Activated CD4-positive, alpha-beta T cell treated with anti-CD3 and anti-CD28 coated beads, Interleukin-2, amount 50 U/mL, for 24 hours (primary cell): ENCODE measurements at places on chromosomes 4 and X.
A peak's percentile ranks its signal among the peaks of the same experiment; 100 is the strongest.

DNA sequence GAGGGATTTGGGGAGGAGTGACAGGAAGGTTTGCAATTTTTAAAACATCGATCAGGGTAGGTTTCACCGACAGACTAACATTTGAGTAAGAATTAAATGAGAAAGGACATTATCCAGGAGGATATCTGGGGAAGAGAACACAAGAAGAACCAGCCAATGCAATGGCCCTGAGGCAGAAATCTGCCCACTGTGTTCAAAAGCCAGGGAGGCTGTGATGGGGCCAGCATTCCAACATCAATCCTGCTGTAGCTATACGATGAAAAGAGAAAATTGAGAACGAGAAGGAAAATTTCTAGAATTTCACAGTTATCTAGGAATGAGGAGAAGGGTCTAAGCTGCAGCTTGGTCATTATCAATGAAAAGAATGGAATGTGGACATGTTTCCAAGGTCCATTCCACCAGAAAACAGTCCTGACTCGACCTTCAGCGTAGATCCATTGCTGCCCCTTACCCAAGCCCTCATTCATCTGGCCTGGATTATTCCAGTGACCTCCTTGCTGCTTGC lies 84.4 kb downstream of the APBB2 start:
- no peak for DNase-seq

DNA sequence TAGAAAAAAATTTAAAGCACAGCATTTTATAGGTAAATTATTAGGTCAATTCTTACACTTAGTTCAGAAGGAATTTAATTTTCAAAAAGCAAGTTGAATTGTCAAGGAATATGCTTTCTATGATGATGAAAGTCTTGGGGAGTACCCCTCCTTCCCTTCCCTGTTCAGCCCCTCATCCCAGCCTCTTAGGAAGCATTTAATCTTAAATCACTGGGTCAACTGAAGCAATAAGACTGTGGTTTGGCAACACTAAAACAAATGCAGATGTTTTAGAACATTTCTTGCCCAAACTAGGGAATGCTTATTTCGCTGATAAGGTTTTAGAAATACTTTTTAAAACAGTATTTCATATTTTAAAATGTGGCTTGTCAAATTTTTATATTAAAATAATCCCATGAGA lies 19.1 kb upstream of the ARSJ start:
- no peak for DNase-seq

- DNase-seq, result no peak
Observed at GRCh38 chr4:70908993-70909556, 6.9 kb downstream of the MOB1B start.

DNA sequence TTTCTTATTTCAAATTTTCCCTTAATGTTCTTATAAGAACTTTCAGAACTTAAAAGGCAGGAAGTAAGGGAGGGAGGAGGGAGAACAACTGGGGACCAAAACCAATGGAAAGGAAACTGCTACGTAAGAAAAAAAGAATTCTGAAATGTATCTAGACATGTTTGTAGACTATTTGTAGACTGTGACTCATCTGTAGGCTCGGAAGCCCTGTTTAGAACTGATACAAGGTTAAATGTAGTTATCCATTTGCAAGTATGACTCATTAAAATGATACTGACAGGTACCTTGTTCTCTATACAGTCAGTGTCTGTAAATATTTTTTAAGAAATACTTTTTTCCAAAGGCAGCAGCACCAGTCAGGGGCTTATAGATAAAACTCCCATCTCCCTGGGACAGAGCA lies 202.0 kb downstream of the DHX15 start:
- DNase-seq, result no peak

GRCh38 chrX:39886282-39886681 lies 211.5 kb downstream of the BCOR start:
- DNase-seq, result no peak

DNA sequence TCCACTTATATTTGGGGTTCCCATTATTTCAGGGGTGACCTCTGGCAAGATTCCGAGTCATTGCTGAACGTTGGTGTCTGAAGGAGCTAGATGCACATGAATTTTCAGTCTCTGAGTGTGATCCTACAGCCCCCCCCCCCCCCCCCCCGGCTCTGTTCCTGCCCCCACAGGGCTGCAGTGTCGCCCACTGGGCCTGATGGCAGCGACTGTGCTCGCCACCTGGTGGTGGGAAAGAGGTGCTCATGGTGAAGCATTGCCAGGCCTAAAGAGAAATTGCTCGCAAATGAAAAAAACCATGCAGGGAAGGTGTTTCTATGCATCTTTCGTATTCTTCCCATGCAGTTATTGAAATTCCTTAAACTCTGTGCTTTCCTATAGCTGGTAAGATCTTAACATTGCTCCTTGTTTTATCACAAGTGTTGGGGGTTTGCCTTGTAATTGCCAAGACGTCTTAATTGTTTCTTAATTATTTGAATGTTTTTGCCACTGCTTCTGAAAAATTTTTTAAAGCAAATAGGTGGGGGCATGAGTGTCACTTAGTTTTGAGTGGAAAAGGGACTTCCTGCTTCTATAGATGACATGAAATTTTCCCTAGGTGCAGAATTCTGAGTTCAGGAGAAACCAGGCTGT lies 63.2 kb downstream of the CLDN22 start:
- peak; percentile 23 for DNase-seq

GRCh38 chr4:3872834-3873313 lies 106.7 kb downstream of the ADRA2C start:
- no peak for DNase-seq

- DNase-seq, result no peak
Observed at GRCh38 chr4:48410812-48411211, 69.5 kb downstream of the SLAIN2 start.

DNA sequence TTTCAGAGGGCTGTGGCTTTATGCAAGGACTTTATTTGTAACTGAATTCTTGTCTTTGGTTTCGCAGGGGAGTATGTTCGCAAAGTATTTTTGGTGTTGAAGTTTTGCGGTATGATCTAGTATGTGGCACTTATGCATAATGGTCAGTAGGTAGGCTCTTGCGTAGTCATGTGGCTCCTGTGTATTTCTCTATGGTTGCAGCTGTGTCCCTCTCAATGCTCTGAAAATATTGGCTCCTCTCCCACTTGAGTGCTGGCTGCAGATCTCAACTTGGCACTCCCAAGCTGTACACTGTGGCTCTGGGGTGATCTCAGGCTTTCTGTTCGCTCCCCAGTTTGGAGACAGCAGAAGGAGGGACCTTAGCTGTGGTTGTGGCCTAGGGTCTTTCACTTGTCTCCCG lies 24.8 kb downstream of the ARMCX5 start:
- no peak for DNase-seq

GRCh38 chrX:131763674-131764073 lies 219.8 kb downstream of the OR13H1 start:
- DNase-seq, result no peak

- no peak for DNase-seq
Observed at GRCh38 chr4:1329408-1330371, 17.3 kb upstream of the UVSSA start.

DNA sequence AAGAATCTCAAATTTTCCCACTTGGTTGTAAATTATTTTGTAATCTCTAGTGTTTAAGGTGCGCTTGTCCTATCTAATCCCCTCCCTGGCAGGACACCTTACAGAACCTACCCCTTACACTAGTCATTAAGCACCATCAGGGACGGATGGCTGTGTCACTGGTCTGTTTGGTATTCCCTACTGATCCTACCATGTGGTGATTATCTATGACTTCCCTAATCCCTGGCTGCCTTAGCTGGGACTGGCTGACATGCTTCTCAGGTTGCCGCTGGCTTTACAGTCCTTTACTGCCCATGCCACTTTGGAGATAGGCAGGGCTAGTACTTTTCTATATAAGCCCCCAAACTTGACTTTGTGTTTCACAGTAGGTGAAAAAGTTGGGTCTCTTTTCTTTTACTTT lies 58.6 kb downstream of the ELOVL6 start:
- DNase-seq, result no peak

- DNase-seq, result no peak
Observed at GRCh38 chrX:97096385-97096784, 212.7 kb downstream of the RPA4 start.

DNA sequence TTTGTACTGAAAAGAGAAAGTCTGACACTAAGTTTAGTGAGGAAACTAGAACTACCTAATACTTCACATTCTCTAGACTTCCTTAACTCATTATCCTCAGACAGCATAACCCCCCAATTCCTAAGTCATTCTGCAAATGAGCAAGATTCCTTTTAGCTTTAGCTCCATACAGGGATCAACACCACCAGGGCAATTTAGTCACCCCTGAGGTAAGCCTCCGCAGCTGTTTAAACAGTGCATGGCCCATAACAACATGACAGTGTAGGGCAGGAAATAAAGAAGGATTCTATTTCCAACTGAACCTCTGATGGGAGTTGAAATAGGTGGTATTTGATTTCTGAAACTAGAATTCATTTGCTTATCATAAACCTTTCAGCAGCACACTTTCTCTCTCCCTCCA lies 112.8 kb upstream of the DKK2 start:
- DNase-seq, result no peak

- DNase-seq, result no peak
Observed at GRCh38 chr4:95265814-95266740, 282.7 kb downstream of the UNC5C start.

- no peak for DNase-seq
Observed at GRCh38 chr4:153988492-153989363, 199.8 kb upstream of the SFRP2 start.

- no peak for DNase-seq
Observed at GRCh38 chr4:181581983-181582382, 661.2 kb upstream of the TENM3 start.

DNA sequence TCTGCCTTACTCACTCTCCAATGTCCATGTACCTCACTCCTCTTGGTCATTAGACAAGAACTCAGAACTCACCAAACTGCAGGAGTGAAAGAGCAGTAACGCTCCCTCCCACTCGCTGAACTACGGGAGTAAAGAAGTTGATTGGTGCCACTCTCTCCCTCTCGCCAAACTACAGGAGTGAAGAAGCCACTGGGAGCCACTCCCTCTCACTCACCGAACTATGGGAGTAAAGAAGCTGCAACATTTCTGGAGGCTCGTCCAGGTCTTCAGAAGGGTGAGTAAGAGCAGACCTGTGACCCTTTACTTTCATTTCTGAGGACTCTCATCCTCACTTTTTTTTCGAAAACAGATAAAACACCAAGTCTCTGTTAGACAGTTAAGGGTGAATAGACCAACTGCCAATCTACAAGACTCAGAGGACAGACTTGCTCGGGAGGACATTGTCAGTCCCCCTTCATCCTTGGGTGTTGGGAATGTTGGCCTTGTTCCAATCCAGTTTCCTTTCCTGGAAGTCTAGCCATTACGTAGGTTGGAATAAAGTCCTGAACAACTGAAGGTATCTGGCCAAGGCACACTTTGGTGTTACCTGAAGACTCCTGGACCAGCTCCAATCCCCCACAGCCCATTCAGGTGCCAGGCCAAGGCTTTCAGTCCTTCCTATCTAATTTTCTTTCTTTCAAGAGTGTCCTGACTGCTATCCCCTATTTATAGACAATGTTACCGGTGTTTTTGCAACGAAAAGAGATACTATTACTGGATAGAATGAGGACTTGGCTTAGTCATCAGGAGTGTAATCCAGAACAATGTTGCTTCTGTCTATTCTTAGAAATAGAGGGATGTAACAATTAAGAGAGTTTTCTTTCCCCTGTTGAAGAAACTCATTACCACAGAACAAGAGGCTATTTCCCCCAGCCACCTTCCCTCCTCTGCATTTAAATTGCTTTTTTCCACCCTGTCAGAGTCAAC lies 11.0 kb upstream of the COL25A1 start:
- DNase-seq, result no peak

- DNase-seq, result no peak
Observed at GRCh38 chr4:29566371-29566770, 1153.8 kb upstream of the PCDH7 start.

- DNase-seq, result no peak
Observed at GRCh38 chr4:114562176-114562904, 36.3 kb upstream of the UGT8 start.

- no peak for DNase-seq
Observed at GRCh38 chr4:176635372-176636261, 157.1 kb downstream of the VEGFC start.

GRCh38 chr4:42543762-42544161 lies 113.1 kb downstream of the ATP8A1 start:
- DNase-seq, result no peak

DNA sequence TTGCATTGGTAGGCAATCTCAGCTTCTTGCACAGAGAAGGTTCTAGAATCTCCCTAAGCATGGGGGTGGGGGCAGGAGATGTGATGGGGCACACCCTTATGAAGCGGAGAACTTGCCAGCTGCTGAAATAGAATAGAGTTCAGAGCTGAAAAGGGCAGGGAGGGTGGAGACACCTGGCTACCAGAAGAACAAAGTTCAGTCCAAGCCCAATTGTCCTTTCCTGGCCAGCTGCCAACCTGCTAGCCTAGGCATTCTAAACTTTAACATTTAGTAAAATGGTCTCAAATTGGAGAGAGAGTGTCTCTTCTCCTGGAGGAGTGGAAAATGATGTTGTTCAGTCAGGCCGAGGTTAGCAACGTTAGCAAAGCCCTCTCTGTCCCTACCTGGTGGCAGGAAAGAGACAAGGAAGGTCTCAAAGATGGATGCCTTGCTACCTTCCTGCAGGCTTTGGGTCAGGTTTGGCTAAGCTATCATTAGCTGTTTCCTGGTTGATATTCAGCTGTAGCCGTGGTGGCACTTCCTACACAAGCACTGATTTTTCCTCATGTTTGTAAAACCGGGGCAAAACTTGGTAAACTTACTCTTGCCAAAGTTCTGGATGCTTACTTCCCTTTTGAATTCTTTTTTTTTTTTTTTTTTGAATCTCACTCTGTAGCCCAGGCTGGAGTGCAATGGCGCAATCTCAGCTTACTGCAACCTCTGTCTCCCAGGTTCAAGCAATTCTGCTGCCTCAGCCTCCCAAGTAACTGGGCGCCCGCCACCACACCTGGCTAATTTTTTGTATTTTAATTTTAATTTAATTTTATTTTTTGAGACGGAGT lies 34.7 kb upstream of the NYX start:
- DNase-seq, result no peak

DNA sequence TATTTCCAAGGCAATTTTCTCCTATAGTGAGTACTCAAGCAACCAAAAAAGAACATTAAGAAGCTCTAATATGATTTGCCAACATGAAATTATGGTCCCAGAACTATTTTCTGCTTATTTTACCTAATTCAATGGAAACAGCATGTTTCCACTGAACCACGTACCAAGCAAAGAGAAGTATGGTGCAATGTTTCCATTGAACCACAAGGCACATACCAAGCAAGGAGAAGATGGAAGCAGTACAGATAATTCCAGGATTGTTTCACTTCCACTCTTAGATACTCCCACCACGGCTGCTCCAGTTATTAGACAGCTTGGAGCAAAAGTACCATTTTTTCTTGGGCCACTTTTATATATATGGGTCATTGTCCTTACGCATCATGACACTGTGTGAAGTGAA lies 164.9 kb downstream of the RNF150 start:
- DNase-seq, result no peak

GRCh38 chr4:39706334-39706733 lies 8.4 kb downstream of the UBE2K start:
- DNase-seq, result no peak
